ENCODE measurements at places on chromosomes 7 and 10.

GRCh38 chr7:40698921-40699260, 564.1 kb downstream of the SUGCT start:
- no peak for DNase-seq

DNA sequence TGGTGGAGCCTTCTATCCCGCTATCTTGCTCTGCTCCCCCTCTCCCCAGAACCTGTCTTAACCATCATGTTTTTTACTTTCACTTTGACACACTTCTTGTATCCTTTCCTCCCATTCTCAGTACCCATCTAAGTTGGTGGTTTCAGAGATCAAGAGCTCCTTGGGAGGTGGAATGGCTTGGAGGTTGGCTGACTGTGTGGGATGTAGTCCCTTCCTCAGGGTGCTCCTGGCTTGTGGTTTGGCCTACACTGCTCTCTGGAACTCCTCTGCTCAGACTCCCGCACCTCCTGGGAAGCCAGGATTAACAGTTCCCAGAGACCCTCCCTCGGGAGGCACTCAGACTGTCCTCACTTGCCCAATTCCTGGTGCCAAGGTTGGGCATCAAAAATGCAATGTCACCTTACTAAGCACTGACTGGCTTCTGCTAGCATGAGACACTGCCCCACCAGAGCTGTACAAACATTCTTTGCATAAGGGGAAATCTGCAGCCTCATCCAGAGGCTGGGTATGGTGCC, 93.1 kb upstream of the NAMPT start:
- DNase-seq: no peak

DNA sequence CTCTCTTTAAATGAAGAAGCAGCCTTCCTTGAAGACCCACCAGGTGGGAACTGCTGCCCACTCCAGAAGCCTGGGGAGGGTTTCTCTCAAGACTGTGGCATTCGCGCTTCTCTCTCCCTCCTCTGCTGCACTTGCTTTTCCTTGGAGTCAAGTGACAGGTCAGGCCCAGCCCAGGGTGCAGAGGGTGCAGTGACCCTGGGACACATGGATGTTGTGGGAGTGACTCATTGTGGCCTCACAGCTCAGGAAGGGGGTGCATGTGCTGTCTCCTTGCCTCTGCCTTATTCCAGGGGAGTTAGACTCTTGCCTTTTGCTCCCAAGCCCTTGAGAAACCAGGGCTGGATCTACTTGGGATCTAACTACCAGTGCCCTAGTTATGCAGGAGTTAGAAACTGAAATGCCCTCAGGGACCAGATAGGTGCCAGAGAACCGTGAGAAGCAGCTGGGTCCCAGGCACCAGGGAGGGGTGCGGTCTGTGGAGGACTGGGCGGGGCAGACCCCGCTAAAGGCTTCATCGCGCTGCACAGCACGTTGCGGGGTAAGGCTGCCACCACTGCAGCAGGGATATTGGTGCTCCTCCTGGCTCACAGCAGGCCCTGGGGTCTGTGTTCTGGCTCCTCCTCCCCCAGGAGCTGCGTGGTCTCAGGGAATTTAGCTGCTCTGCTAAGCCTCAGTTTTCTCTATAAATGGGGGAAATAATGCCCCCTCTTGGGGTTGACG, 11.4 kb downstream of the FAM241B start:
- no peak for DNase-seq

- DNase-seq: no peak
These were observed 85.9 kb downstream of the ADARB2 start for GRCh38 chr10:1651270-1651966.

GRCh38 chr7:19442016-19442785, 266.6 kb downstream of the POLR1F start:
- no peak for DNase-seq

DNA sequence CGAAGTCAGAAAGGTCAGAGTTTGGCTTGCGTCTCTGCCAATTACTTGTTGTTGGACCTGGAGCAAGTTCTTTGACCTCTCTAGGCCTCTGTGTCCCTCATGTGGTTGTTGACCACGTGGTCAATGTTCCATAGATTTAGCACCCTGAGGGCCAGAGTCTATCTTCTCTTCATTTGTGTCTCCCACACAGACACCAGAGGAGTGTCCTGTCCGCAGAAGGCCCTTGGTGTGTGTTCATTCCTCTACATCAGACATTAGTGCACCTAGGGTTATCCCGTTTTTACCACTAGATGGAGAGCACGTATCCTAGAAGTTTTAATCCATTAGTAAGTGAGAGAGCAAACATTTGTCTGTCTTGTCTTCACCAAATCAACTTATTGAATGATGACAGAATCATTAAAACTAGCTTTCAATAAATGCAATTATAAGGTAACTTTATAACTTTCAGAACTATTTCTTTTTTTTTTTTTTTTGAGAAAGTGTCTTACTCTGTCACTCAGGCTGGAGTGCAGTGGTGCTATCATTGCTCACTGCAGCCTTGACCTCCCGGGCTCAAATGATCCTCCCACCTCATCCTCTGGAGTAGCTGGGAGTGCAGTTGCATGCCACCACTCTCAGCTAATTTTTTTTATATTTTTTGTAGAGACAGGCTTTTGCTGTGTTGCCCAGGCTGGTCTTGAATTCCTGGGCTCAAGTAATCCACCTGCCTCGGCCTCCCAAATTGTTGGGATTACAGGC, 122.5 kb upstream of the ANKRD1 start:
- DNase-seq: no peak

DNA sequence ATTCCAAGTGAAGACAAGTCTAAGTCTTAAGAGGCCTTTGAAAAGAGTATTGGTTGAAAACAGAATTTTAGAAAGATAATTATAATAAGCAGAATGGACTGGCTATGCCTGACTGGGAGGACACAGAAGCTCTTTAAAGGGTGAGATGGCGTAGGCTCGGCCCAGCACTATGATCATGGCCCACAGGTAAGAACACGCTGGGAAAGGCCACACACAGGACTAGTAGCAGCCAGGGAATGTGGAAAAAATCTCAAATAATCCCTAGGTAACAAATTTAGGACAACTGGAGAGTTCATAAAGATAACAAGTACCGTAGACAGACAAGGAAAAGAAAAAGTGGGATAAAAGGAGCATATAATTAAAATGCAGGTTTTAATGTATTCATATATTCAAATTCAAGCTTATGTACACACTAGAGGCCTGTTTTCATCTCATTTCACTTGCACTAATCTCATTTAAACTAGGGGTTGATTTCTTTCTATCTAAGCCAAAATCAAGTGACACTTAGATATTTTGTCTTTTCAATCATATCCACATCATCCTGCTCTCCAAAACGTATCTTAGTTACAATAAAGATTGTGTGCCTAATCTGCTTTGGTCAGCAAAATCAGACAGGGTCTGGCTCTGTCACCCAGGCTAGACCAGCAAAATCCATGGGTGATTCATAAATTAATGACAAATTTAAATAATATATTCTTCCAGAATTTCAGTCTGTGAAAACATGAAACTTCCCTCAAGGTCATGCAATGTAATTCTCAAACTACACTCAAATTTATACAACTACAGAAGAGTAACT, 53.0 kb downstream of the EZH2 start:
- DNase-seq: no peak

DNA sequence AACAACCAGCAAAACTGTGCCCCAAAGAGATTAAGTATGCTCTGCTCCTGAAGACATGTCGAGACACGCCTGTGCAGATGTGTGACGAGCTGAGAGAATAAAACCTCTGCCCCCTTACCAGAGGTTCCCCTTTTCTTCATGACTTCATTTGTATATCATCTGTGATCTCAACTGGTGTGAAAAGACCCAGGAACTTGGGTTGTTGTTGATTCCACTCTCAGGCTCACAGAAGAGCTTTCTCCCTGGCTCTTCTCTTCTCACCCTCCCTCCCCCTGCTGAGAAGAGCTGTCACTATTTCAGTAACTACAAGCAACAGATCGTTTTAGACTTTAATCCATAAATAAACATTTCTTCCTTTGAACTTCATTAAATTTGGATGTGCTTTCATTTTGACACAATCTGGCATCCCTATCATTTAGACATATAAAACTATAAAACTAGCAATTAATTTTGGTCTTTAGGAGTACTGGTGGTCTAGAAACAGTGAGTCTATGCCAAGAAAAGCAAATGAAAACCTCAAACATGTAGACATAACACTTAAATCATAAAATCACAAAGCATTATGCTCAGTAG, 179.3 kb upstream of the FZD8 start:
- DNase-seq: no peak

GRCh38 chr7:131957338-131958020, 401.1 kb upstream of the PODXL start:
- DNase-seq: no peak

DNA sequence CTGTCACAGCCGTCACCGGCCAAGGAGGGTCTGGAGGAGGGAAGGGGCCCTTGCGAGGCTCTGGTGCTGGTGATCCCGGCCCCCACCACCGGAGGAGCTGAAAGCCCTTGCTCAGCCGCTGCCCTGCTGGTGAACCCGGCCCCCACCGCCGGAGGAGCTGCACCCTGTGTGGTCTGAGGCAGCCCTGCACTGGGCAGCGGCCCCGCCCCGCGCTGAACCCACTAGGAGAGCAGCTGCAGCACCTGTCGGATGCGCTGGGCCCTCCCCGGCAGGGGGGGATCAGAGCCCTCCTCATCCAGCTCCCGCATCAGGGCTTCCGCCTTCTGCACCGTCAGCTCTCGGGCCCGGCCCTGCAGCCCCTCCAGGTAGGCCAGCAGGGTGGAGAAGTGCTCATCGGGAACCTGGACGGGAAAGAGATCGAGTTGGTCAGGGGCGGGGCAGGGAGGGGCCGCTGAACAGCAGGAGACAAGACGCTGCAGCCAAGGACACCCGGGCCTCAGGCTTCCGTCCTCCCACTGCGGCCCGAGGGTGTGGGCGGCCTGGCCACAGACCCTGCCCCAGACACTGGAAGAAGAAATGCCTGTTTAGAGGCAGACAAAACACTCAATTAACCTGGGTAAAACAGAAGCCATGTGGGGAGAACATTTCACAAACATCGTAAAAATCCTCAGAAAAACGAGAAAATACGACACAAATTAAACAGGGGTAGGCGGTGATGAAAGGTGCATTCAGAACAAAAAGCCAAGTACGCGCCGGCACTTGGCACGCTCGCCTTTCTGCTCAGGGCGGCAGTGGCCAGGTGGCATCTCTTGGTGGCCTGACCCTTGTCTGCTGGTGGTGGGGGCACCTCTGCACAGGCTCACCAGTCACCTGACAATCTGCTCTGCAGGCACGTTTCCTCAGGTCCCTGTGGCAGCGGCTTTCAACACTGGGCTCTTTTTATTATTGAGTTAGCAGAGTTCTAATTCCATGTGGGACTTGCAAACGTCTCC, 14.7 kb downstream of the CYP2W1 start:
- no peak for DNase-seq

DNA sequence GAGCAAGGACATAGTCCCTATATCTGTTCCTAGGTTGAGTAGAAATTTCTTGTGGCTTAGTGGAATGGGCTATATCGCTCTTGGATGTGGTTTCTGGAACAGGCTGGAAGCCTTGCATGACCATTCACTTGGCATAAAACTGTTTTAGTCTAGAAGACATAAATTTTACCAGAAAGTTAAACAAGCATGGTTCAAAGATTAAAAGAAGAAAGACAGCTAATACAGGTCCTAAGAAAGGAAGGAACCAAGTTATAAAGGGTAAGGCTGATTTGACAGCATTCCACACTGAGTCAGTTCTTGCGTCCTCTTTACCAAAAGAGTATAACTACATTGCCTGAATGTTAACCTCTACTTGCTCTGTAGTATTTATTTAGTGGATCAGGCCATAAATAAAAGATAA, 724.2 kb downstream of the SORCS1 start:
- no peak for DNase-seq

- no peak for DNase-seq
These were observed 4.3 kb upstream of the IL6 start for GRCh38 chr7:22722536-22723180.

DNA sequence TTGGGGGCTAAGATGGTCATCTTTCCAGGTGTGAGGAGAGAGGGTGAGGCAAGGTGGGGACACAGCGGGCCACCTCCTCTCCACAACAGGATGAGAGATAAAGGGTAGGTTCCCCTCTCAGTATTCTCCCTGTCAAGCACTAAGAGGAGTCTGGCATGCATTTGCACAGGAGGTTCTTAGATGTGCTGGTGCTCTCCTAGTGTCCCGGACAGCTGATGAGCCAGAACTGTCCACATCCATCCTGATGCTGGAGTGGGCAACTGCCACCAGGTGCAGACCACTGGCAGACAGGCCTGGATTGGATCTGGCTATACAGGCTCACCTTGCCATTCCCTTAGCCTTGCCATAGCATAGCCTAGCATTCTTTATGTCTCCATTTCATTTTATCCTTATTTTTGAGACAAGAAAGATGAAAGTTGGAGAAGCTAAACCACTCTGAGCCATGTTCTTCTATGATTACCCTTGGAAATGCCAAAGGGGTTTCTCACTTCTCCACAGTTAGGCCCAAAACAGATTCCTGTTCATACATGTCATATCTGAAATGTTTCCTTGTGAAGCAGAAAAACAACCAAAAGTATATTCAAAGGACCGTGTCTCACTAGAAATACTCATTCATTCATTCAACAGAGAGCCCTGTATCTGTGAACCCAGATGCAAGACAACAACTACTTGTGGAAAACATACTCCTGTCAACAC, 48.8 kb upstream of the ANTXRL start:
- no peak for DNase-seq

DNA sequence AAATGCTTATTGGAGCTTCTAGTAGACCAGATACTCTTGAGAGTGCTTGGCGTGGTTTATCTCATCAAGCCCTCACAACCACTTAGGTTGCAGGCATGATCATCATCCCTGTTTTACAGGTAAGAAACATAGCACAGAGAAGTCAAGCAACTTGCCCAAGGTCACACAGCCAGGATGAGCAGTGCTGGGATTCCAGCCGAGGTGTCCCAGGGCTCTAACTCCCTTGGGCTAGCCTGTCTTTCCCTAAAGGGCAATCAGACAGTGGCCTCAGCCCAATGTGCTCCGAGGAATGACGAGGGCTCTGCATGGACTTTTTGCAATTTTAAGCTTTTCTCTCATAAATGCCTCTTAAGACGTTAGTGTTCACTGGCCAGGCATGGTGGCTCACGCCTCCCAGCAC, 39.9 kb upstream of the SPDYE3 start:
- no peak for DNase-seq

GRCh38 chr7:82805527-82805960, 357.1 kb downstream of the PCLO start:
- DNase-seq: no peak

DNA sequence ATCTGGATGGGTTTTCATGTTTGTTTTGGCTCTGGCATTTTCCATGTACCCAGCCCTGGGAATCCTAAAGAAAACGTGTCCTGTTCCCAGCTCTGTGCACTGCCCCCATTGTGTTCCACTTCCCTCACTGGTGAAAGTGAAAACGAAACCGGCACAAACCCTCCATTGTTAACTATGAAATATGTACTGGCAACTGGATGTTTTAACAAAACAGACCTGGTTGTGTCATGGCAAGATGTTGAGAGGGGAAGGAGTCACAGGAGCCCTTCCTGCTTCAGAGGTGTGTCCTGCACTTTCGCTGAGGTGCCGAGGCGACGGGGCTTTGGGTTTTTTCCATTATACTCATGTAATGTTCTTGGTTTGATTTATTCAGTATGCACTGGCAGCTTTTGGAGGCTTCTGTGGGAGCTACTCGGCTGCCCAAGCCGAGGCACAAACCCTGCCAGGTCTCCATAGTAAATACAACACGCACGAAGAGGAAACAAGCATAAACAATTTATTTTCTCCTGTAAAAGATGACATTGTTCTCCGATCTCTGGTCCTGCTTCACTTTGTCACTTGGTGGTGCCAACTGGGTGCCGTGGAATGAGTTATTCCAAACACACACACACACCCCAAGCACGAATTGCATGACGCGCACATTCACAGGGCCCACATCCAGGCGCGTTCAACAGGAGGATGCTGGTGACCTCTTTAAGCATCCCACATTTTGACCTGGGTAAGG, 118.2 kb downstream of the CDK6 start:
- no peak for DNase-seq
